ENCODE measurements at places on chromosomes 12 and 14.
A peak's percentile ranks its signal among the peaks of the same experiment; 100 is the strongest.

GRCh38 chr14:86604561-86604960, 1074.6 kb downstream of the FLRT2 start:
- no peak for DNase-seq

- no peak for DNase-seq
These were observed 1122.7 kb upstream of the ATXN7L3B start for GRCh38 chr12:73414926-73415325.

- DNase-seq, result no peak
These were observed 13.0 kb downstream of the KRT7 start for GRCh38 chr12:52245962-52246569.

DNA sequence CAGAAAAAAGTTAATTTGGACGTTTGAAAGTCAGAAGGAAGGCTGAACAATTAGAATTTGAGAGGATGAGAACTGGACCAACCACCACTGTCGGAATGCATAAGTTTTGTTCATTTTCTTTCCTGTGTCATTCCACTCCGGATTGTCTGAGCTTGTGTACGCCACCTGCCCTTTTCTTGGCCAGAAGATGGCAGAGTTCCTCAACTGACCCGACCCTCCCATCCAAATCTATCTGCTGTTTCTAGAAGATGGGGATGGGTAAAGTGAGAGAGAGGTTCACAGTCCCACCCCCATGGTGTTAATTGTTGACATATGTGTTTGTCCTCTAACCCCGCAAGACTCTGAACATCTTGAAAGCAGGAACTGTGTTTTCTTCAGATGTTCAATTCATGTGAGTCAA, 388.0 kb downstream of the VRK1 start:
- no peak for DNase-seq

DNA sequence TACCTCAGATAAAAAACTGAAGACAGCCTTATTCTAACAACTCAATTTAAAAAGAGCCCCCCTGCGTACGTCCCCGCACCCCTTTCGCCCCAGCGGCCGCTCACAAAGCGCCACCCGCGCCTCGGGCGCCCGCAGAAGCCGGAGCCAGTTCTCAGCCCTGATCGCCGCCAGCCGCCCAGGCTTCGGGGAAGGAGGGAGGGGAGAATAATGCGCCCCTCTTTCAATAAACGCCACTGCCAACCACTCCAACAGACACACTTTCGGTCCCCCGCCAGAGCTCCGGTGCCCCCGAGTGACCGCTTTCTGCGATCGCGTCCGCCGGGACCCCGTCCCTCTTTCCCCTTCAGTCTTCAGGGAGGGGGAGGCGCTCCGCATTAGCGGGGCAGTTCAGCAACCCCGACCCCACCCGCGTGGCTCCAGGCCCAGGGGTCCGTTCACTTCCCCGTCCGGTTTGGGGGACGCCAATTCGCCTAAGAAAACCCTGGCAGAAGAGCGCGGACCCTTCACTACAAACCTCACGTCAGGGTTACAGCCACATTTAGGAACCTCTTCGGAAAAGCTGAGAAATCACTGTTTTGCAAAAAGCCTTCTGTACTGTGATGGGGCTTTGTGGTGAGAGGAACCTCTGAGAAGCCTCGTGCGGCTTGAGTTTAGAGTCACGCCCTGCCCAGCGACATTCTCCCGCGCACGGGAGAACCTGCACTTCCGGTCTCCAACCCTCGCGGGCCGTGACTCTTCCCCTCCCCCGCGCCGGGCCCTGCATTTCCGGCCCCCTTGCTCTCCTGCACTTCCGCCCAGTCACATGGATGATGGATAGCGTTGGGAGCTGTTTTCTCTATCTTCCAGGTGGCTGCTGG, 18.7 kb downstream of the FOXG1 start:
- DNase-seq, result no peak

DNA sequence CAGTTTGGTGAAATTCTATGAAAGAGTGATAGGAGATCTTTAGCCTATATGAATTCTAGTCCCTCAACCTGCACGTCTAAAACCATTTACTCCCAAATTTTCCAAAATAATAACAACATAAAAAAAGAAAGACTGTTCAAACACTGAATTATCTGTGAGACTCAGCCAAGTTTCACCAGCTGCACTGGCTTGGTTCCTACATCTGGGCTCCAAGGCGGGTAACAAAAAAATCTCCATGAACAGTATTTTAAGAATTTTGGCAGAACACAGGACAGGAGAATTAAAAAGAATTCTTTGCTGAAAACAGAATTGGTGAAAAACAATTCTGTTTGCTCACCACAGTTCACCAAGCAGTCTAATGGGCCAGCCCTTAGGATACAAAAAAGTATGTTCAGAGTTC, 536.8 kb upstream of the ATP2B1 start:
- DNase-seq, result no peak

DNA sequence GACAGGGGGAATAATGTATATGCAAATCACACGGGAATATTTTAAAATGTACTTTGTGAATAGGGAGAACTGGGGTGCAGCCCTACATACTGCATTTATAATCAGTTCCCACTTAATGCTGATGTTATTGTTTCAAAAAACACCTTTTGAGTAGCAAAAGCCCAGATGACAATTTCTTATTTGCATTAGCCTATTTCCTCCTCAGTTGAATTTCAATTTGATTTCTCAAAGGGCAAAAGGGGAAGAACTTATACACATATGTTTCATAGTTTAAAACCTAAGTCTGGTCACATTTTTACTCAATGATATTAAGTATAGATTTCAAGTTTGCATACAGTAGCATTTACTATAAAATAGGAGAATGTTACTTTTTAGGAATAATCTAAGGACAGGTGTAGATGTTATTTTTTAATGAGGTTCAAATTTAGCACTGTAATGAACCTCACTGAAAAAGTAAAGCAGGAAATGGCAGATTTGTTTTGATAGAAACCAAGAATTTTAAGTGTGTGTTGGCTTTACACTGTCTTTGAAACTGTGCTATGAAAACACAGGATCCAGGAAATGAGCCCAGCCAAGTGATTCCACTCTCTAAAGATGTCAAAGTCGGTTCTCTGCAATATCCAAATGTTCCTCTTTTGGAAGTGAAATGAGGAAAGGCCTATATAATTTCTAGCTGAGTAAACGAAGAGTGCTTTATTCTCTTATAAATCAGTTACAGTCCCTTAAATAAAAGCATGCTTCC, 367.4 kb downstream of the BTG1 start:
- DNase-seq, result no peak

GRCh38 chr12:11545484-11546330, 103.8 kb upstream of the ETV6 start:
- peak; percentile 18 for DNase-seq

DNA sequence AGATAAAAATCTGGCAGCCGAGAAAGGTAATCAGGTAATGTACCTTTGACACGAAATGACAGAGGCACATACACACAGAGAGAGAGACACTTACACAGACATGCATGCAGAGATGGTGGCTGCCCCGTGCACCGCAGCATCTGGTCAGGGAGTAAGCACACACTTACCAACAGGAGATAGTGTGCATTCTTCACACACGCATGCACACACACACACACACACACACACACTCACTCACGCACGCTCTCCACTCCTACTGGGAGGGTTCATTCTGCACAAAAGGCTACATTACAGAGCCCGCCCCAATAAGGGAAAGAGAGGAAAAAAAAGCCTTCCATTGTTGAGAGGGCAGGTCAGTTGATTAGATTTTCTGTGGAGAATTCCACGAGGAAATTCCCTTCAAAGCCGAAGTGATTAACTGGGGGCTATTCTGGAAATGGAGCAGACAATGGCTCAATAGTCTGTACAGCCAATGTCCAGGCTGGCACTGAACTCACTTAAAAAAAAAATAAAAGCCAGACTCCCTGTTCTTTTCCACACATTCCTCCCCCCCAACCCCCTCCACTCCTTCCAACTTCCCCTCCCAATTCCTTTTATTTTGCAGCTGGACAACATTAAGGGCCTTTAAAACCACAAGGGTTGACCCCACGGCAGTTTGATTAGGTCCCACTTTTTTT, 1.4 kb upstream of the SOX5 start:
- DNase-seq, result no peak

DNA sequence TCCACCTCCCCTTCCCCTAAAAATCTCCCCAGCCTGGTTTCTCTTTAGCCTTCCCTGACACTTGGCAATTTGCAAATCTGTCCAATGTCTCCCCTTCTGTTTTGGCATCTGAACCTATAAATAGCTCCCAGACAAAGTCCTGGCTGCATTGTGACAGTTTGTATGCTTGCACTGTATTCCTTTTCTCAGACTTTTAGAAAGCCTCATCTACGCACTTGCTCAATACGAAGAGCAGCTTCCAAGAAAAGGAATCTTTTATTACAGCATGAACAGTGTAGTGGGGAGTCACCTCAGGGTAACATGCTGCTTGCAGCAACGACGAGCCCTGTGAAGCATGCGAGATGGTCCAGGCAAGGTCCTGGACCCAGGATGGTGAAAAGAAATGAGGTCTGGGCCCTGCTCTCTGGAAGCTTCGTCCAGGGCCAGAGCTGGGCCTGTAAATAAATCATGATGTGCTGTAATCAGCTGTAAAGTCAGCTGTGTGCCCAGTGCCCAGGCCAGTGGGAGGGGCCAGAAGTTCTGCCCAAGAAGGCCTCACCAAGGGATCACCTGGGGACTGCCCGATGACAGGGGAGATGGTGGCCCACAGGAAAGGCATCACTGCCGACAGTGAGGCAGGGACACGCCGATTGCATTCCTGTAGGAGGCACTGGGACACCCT, 88.3 kb downstream of the RIN3 start:
- DNase-seq, result no peak

DNA sequence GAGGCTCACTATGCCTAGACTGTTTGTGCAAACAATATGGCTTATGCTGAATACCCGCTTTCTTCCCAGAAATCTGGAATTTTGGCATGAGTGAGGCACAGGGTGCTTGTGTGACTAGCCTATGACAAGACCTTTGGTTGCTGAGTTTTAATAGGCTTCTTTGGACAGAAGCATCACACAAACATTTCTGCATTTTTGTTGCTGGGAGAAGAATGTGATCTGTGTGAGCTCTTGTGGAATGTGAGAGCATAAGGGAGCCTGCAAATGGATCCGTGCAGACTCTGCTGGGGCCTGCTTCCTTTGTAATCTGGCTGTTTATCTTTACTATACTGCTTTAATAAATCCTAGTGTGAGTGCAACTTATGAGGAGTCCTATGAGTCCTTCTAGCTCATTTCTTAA, 83.0 kb upstream of the ZDHHC17 start:
- no peak for DNase-seq

GRCh38 chr12:69898236-69898635, 73.2 kb downstream of the MYRFL start:
- DNase-seq, result no peak

DNA sequence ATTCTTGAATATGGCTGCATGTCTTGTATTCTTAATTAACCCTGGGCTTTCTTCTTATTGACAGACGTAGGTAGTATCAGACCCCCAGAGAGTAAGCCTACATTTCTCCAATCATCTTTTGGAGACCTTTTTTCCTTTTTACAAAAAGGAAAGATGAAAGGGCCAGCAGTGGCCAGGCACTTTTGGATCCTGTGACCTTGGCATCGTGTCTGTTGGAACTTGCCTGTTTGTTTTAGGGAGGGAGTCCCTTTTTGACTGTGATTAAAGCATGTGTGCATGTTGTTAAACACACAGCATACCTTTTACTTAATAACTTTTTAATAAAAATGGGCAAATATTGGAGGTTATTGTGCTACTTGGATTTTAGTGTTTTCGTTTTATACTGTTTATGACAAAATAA, 57.2 kb downstream of the PCNX1 start:
- no peak for DNase-seq

DNA sequence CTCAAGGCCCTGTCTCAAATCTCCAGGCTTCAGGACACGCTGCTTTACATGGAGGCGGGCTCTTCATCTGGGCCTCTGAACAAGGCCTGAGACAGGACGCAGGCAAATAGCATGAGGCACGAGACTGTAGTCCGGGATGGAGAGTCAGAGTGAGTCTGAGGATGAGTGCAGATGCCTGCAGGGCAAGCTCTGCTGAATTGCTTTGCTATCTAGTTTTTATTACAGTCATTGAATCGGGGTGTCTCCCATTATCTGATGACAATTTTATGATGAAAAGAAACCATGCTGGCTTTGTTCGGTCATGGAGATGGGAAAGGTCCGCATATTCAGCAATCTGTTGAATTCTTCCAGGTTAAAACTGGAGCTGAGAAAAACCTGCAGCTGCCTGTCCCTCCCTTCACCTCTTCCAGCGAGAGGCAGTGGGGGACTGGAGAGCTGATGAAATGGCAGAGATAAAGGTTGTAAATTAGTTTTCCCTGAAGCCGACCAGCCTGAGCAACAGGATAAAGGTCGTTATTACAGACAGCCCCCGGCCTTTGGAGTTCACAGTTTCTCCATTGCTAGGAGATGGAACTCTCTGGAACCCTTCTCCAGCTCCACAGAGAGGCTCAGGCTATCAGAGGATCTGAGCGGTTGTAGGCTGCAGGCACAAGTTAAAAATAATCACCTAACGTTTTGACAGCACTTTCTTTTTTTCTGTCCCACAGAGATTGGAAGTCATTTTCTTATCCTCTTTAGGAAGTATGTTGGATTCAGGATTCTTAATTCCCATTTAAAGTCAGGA, 1.3 kb upstream of the ADGRD1 start:
- no peak for DNase-seq

DNA sequence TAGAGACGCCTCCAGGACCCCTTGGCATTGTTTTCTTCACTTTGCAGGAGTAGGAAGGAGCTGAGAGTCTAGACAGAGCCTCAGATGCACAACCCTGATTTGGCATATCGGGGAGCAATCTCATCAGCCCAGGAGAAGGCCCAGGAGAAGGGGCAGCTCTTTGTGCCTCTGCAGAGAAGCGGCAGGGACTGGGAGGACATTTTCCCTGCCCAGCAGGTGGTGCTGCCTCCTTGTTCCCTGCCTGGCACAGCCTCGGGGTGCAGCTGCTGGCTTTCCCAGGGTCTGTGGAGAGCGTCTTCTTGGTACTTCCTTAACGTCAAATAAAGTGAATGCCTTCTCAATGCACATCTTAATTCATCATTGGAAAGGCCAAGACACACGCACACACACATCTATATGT, 419.5 kb downstream of the TMEM121 start:
- DNase-seq, result no peak

DNA sequence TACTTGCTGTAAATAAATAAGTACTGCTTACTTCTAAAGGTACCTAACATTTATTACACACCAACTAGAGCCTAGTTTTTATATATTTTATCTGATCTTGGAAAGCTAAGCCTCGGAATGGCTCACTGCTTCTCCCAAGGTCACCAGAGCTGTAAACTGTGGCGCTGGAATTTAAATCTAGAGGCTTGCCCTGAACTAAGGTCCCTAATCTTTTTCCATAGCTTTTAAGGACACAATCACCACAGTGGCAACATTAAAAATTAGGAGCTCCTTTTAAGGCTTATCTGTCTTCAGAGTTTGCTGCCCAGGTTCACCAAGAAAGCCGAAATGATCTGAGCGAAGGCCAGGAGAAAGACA, 670 bp downstream of the CCNB1IP1 start:
- DNase-seq, result no peak

GRCh38 chr12:107134558-107134957, 41.2 kb upstream of the CRY1 start:
- DNase-seq, result no peak

- DNase-seq, result no peak
These were observed 153.9 kb downstream of the PRKCH start for GRCh38 chr14:61475316-61475715.

- no peak for DNase-seq
These were observed 16.7 kb downstream of the HMGA2 start for GRCh38 chr12:65840793-65841670.

- no peak for DNase-seq
These were observed 760 bp upstream of the MED13L start for GRCh38 chr12:116278279-116278626.

GRCh38 chr12:121964813-121965643, 46.6 kb downstream of the CFAP251 start:
- DNase-seq, result no peak

All from activated naive CD4-positive, alpha-beta T cell (primary cell).